ENCODE measurements at places on chromosomes 5 and 9. TPM values are rescaled to one million over a fixed set of nuclear protein-coding genes. Genes with fewer than 3 reads are reported as not detected.

Gene SRD5A1
- total RNA-seq = 28.2 TPM

Gene PTGS1
- 1.5 TPM for total RNA-seq

Gene FAM78A
- total RNA-seq = 0.34 TPM

Gene SEMA4D
- 5.4 TPM for total RNA-seq

Gene FCN2
- not detected for total RNA-seq

Gene TXNDC8
- total RNA-seq = not detected

Gene CTXN3
- total RNA-seq = not detected

Gene TOR4A
- 27.5 TPM for total RNA-seq

Gene NKD2
- 18.4 TPM for total RNA-seq

Gene FOXD4L6
- total RNA-seq = not detected

Gene LAMC3
- total RNA-seq = 2.0 TPM

Gene SLC9A3
- total RNA-seq = 2.2 TPM

Gene ARHGAP26
- 8.2 TPM for total RNA-seq

Gene ALDH7A1
- total RNA-seq = 76.7 TPM
